ENCODE measurements at places on chromosomes 5 and 9.
A peak's percentile ranks its signal among the peaks of the same experiment; 100 is the strongest.

DNA sequence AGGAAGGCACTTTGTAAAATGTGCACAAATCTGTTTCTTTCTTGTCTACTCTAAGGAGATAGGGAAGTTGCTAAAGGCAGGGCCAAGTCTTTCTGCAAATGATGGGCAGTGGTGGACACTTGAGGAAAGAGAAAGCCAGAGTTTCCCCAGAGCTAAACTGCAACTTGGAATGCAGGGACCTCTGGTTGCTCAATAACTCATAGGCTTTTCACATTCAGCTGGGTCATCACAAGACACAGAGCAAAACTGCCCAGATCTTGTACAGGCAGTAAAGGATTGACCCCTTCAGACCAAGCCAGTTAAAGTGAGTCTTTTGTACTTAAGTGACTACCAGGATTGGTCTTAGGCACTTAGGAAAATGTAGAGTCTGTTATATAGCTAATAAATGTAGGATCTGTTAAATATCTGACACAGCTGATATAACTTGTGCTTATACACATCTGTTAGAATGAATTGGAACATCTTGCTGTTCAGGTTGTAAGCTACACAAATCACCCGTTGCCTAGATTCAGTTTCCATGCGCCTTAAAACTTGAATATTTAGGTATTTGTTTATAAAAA, 13.5 kb upstream of the AGXT2 start:
- no peak for DNase-seq

DNA sequence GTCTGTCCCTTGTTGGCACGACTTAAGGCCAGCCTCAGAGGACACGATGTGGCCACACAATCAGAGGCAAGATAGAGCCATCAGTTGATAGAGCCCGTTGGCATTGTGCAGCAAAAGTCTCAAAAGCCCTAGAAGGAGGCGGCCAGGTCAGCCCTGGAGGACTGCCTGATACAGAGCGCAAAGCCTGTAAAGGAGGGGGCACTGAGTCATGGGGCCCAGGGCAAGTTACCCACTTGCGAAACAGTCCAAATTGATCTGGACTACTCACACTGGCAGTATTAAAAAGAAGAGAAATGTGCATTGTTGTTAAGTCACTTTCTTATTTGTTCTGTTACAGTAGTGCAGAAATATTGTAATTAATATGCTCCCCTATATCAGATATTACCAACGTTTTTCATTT, 51.5 kb downstream of the KLF9 start:
- DNase-seq: no peak

DNA sequence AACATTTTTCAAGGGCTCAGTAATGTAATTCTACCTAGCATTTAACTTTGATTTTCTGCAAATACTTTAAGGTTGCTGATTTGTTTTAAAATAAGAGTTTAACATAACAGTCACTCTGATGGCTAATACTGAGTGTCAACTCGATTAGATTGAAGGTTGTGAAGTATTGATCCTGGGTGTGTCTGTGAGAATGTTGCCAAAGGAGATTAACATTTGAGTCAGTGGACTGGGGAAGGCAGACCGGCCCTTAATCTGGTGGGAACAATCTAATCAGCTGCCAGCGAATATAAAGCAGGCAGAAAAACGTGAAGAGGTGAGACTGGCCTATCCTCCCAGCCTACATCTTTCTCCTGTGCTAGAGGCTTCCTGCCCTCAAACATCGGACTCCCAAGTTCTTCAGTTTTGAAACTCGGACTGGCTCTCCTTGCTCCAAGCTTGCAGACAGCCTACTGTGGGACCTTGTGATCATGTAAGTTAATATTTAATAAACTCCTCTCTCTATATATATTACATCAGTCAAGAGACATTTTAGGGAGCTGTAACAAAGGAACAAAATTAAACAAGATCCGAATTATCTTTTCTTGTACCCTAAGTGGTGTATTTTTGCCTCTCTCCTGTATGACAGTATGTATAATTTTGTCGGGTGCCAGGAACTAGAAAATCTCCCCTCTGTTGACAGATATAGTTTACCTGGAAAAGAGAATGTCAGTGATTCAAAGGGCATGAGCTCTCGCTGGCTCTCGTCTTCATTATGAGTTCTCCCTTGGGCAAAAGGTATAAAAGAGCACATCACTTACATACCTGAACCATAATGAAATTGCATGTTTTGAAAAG, 576.1 kb downstream of the LRRC70 start:
- no peak for DNase-seq

DNA sequence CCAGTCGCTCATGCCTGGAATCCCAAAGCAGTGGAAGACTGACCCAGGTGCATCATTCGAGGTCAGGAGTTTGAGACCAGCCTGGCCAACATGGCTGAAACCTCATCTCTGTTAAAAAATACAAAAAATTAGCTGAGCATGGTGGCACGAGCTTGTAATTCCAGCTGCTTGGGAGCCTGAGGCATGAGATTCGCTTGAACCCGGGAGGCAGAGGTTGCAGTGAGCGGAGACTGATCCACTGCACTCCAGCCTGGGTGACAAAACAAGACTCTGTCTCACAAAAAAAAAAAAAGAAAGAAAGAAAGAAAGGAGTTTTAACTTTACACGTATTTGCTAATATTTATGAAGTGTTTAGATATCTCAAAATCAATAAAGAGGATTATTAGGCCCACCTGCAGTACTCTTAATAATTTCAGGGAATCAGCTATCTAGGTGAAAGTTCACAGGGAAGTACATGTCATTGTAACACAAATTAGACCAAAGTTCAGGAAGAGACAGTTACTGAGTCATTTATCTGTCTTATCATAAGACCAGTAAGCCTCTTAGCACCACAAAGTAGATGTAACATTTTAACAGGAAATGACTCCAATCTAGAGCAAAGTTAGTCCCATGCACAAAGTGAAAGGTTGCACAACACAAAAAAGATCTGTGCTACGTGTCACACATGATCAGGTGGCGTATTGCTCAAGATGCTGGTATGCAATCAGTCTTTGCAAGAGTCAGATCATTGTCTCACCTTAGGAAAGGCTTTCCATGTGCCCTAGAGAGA, 34.1 kb upstream of the PLIN2 start:
- DNase-seq: no peak

DNA sequence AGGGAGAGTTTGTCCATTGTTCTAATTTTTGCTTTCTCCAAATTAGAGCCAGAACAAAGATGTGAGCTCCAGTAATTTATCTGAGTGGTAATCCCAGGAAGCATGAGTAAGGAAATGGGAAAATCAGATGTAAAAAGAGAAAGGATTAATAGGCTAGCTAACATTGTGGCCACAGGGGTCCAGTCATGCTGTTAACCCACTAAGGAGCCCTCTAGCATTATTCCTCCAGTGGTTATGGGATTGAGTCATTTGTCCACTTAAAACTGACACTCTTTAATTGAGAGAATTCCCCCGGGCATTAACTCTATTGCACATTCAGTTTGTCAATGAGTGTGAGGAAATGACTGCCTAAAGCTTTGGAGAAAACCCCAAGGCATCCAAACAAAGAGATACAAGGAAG, 700.3 kb upstream of the TYRP1 start:
- DNase-seq: peak; percentile 82

GRCh38 chr5:96640696-96641095, 21.5 kb upstream of the CAST start:
- DNase-seq: no peak

- peak; percentile 36 for DNase-seq
Measured at GRCh38 chr9:19642256-19642655, 146.6 kb downstream of the SLC24A2 start.

DNA sequence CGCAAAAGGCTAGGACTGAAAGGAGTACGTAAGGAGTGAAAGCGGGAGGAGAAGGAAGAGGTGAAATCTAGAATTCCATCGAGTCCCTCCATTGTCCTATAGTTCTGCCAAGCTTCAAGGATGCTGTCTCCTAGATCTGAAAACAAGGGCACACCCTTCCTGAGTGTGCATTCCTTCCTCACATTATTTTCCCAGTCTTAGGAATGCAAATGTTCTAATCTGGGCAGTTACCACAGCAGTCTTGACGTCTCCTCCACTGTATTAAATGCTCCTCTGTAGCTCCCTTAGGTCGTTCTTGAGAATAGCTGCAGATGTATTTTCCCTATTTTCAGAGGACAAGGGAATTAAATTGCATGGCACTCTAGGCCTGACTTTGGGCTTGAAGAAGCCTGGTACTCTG, 127.6 kb downstream of the SLIT3 start:
- DNase-seq: no peak

GRCh38 chr9:129981180-129981907, 61.6 kb downstream of the FNBP1 start:
- DNase-seq: no peak

DNA sequence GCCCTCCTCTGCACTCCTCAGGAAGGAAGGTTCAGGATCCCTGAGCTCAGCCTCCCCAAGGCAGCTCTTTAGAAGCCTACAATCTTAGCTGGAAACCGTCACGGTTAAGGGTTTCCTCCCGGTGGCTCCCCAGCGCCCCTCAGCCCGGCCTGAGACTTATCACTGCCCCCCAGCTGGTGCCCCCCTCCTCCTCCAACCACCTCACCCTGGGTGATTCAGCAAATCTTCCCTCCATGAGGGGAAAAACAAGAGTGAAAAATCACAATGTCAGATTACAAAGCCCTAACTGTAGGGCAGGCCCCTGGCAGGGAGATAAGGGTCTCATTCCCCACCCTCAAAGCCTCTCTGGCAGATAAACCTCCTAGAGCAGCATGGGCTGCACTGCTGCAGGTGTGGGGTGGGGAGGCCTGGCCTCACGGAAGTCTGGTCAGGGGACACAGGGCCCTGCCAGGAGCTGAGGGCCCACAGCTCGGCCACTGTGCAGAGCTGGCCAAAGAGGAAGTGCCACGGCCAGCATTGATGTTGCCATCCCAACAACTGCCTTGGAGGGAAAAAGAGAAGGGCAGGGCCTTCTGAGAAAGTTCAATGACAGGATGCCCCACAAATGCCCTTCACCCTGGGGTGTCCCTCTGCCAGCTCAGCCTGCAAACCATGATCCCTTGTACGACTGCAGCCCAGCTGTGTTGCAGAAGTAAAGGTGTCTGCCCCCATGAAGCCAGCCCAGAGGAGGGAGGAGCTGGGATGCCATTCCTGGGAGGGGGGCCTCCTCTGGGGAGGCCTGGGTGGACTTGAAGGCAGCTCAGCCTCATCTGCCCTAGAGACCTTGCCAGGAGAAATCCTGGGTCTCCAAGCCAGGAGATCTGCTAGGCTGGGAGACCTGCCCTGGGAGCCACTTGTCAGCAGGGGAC, 25.9 kb downstream of the GFI1B start:
- DNase-seq: no peak

GRCh38 chr9:30677221-30677620, 1707.2 kb upstream of the ACO1 start:
- no peak for DNase-seq

GRCh38 chr5:132281856-132282614, 12.2 kb upstream of the SLC22A4 start:
- no peak for DNase-seq

DNA sequence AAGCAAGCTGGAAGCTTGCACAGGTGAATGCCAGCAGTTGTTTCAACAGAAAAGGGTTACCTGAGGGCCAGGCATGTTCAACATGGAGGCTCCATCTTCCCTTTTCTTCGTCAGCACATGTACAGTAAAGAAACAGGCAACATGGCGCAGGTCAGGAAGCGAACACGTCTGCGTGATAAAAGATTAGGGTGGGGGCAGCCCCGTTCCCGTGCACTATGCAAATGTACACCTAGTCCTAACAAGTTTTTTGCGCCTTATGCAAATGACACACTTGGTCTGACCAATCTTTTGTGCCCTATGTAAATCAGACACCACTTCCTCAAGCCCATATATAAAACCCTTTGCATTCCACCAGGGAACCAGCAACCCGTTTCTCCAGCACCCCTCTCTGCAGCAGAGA, 452.1 kb upstream of the PTPRD start:
- DNase-seq: no peak

DNA sequence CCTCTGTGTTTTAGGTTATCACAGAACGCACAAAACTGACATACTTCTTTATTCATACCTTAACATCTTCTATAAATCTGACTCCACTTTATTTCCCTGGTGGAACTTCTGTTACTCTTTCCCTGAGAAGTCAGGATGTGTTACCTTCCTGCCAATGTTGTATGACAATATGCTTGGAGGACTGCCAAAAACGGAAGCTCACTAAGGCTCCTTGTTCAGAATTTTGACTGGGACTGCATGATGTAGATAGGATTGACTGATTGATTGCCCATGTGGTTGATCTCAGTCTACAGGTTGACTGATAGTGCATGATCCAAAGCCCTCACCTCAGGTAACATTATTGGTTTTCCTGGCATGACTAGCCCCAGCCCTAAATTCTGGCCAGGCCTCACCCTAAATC, 319.4 kb downstream of the TLR4 start:
- DNase-seq: peak; percentile 6

- no peak for DNase-seq
Measured at GRCh38 chr9:108290839-108291585, 564.8 kb downstream of the ACTL7B start.

DNA sequence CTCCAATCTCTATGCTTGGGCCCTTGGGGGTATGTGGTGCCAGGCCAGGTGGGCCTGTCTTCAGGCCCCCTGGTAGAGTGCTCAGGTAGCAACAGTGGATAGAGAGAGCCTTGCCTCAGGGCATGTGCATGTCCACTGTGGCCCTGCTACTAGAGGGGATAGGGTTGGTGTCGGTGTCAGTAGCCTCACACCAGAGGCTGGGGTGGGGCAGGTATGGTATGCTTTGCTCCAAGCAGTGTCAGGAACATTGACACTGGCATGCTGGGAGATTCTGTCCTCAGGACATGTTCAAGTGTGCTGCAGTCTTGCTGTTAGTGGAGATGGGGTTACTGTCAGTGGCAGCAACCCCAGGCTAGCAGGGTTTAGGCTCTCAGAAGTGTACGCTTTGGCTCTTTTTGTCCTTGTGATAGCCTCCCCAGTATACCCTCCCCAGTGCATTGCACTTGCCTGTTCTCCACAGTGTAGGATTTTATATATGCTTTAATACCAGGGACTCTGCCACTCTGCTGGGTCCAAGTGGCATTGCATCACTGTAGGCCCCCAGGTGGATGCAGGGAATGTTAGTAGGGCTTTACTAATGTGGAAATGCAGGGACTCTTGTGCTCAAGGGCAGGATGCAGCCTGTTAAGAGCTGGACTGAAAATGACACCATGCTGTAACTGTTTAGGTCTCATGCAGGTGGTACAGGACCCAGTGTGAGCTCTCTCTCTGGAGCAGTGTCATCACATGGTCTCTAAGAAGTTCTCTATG, 21.6 kb downstream of the RIC1 start:
- DNase-seq: no peak

- DNase-seq: no peak
Measured at GRCh38 chr9:130794923-130795495, 40.0 kb upstream of the ABL1 start.

DNA sequence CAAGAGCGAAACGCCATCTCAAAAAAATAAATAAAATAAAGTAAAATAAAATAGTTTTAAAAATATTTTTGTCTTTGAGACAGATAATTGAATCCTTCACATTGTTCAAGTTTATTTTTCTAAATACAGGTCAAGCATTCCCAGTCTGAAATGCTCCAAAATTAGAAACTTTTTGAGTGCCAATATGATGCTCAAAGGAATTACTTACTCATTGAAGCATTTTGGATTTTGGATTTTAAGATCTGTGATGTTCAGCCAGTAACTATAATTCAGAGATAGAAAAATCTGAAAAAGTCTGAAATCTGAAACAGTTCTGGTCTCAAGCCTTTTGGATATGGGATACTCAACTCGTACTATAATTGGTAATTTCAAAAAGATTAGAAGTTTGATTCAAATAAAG, 39.8 kb downstream of the RBM27 start:
- no peak for DNase-seq
